ENCODE measurements at places on chromosomes 1 and 21. TPM values are rescaled to one million over a fixed set of nuclear protein-coding genes. Genes with fewer than 3 reads are reported as not detected.
A peak's percentile ranks its signal among the peaks of the same experiment; 100 is the strongest.

FCER1G gene
- total RNA-seq, result not detected

COL11A1 gene
- 1,042 TPM for total RNA-seq

KCND3 gene
- 0.77 TPM for total RNA-seq

ITLN2 gene
- total RNA-seq, result not detected

DNA sequence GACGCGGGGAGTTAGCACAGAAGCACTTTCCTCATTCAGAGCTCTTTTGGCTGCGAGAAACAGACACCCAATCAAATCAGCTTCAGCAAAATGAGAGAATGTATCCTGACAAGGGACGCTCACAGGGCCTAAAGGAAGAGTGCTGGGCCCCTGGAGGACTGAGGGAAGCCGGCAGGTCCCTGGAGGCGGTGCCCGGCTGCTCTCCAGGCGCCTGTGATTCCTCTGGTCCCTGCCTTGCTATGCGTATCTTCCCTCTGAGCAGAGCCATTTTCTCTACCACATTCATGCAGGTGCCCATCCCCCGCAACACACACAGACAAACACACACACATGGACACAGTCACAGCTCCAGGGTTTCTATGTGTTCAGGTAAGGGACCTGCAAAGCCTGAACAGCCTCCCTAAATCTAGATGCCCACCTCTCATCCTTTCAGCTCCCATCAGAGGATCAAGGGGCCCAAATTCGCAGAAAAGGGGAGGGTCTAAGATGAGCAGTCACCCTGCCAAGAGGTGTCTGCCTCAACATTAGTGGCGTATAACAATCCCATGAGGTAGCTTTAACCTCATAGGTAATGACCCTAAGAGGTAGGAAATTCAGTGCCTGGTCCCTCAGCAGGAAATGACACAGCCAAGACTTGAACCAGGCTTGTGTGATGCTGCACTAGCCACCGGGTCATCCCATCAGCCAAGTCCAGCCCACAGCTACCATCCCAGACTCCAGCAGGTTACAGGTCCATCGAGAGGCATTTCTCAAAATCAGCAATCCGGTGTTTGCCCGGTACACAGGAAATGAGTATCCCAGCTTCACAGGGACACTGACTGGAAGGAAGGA is 29.0 kb downstream of the PTAFR start:
- DNase-seq, result no peak

- DNase-seq, result no peak
These were observed 42.1 kb upstream of the TP53BP2 start for GRCh38 chr1:223887747-223888418.

DNA sequence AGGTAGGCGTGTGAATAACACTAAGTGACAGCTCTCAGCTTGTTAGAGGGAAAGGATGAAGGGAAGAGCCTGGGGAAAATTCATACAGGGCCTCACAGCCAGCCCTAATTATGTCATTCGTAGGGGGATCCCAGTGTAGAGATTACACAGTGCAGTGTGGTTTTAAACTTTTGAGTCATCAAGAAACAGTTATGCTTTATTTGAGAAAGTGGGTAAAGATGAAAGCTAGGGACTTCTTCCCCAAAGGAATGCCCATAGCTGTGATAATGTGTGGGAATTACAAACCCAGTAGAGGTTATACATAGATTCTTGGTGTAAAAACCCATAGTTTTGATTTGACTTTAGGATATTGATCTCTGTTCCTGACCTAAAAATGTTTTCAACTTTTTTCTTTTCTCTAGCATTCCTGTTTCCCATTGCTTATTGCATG is 1.9 kb downstream of the TTF2 start:
- DNase-seq, result no peak

DNA sequence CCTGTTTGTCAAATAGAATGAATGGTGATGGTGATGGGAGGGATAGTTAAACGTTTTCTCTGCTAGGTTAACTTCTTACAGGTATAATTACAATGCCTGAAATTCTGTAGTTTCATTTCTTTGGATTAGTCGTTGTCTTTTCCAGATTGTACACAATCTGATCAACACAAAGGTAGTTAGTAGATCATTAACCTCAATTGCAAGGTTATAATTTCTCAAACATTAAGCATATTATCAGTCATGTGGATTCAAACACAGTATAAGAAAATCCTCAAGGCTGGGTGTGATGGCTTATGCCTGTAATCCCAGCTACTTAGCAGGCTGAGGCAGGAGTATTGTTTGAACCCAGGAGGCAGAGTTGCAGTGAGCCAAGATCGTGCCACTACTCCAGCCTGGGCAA is 20.6 kb downstream of the SYNC start:
- no peak for DNase-seq

TNNT2 gene
- total RNA-seq, result 20.3 TPM

GRCh38 chr1:172351346-172351745 is 69.1 kb upstream of the C1orf105 start:
- no peak for DNase-seq

DNA sequence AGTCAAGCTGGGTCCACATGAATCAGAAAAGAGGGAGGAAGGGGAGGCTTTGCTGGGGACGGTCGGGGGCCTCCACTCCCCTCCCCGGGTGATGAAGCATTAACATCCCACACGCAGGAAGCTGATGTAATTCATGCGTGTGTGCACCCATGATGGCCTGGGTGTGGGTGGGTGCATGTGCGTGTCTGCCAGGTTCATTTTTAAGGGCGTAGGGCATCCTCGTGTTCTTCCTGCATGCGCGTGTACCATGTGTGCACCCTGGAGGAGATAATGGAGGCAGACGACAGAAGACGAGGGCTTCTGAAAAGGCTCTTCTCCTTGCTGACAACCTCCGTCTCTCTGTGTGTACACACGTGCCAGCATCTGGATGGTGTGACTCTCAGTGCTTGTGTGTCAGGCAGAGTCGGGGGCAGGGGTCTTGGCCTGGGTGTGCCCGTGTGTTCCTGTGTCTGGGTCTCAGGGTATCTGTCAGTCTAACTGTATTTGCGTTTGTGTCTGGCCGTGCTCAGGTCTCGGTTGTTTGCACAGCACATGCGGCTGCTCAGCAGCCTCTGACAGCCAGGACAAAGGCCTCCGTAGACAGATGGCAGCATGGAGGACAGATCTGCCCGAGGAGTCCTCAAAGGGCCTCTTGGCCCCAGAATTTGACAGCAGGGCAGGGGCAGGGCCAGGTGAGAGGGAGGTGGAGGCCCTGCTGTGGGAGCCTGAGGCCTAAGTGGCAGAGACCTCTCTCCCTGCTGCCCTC is 2.4 kb downstream of the RAP1GAP start:
- peak; percentile 58 for DNase-seq

DNA sequence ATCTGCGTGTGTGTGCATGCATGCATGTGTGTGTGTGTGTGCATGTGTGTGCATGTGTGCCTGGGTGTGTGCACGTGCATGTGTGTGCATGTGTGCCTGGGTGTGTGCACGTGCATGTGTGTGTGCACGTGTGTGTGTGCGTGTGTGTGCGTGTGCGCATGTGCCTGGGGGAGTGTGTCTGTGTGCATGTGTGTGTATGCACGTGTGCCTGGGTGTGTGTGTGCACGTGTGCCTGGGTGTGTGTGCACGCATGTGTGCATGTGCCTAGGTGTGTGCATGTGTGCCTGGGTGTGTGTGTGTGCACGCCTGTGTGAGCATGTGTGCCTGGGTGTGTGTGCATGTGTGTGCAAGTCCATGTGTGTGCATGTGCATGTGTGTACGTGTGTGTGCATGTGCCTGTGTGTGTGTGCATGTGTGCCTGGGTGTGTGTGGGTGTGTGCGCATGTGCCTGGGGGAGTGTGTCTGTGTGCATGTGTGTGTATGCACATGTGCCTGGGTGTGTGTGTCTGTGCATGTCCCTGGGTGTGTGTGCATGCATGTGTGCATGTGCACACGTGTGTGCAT is 29.3 kb upstream of the COL6A2 start:
- DNase-seq, result no peak

DNA sequence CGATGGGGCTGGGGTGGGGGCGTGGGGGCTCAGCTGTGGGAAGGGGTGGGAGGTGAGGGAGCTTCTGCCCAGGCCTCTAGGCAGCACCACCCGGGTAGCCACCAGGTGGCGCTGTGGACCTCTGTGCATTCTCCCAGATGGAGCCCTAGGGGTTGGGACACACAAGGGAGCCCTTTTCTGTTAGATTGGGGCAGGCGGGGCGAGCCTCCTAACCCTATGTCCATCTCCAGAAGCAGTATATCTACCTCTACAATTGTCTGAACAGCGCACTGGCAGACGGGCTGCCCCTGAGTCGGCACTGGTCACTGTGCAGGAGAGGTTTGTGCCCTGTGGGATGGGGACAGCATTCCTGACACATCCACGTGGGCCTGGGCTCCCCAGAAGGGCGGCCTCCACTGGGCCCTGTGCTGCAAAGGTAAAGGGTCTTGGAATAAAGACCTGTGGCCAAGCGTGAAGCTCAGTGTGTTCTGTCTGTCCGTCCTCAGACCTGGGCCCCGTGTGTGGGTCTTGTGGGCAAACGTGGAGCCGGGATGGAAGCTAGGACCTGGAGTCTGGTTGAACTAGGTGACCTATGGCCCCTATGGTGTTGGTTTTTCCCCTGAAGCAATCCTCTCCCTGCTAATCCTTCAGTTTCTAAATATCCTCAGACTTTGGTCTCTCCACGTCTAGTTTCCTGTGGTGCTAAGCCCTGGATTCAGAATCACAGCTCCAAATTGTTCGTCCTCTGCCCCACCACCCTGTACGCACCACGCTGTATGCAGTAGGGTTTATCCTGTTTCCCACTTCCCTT is 4.4 kb upstream of the LGR6 start:
- no peak for DNase-seq

DNA sequence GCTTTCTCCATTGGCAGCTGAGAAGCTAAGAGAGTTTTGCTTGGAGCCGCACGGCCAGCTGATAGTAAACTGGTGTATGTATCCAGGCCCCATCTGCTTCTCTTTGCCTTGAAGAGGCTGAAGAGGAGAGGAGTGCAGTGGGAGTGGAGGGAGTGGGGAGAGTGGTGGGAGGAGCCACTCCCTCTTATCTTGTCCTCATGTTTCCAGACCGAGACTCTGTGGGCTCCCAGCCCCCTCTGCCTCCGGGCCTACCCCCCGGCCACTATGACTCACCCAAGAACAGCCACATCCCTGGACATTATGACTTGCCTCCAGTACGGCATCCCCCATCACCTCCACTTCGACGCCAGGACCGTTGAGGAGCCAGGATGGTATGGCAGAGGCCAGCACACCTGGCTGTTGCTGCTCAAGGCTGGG is 6.0 kb upstream of the LRRC71 start:
- DNase-seq, result no peak

- no peak for DNase-seq
These were observed 2.0 kb upstream of the RCC2 start for GRCh38 chr1:17441265-17441992.

- no peak for DNase-seq
These were observed 161.6 kb downstream of the ACTL8 start for GRCh38 chr1:17916702-17917101.

DNA sequence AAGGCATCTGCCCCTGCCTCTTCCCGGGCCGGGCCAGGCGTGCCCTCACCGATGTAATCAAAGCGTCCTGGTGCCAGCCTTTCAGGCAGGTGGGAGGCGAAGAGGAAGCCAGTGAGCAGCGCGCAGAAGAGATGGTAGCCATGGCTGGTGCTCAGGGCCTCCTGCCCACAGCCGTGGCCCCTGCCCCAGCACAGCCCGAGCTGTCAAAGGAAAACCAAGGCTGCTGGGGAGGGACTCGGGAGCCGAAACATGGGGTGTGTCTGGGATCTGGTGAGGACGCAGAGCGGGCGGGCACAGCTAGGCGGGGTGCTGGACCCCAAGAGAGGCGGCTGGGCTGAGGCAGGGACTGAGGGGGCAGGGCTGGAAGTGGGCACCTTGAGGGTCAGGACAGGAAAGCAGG is 2.7 kb downstream of the BGLAP start:
- DNase-seq, result no peak

Measured in chondrocyte (in vitro differentiated cells).